ENCODE measurements at places on chromosomes 3 and 15.

- DNase-seq, result no peak
Observed at GRCh38 chr15:70582143-70582945, 181.0 kb downstream of the UACA start.

GRCh38 chr15:58115692-58116091 is 22.5 kb upstream of the AQP9 start:
- no peak for DNase-seq

DNA sequence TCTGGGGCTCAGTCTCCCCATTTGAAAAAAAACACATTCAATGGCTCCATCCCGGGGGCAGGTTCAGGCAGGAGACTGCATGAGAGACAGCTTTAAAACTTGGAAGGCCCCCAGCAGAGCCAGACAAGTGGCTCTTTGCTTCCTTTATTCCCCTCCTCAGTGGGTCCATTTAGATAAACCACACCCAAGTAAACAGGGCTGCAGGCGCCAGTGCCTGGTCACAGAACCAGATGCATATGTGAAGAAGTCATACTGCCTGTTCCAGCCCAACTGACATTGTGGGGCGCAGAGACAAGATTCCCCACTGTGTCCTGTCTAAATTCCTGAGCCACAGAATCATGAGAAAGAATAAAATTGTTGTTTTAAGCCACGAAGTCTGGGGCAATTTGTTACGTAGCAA is 9.0 kb downstream of the FBN1 start:
- DNase-seq, result no peak

DNA sequence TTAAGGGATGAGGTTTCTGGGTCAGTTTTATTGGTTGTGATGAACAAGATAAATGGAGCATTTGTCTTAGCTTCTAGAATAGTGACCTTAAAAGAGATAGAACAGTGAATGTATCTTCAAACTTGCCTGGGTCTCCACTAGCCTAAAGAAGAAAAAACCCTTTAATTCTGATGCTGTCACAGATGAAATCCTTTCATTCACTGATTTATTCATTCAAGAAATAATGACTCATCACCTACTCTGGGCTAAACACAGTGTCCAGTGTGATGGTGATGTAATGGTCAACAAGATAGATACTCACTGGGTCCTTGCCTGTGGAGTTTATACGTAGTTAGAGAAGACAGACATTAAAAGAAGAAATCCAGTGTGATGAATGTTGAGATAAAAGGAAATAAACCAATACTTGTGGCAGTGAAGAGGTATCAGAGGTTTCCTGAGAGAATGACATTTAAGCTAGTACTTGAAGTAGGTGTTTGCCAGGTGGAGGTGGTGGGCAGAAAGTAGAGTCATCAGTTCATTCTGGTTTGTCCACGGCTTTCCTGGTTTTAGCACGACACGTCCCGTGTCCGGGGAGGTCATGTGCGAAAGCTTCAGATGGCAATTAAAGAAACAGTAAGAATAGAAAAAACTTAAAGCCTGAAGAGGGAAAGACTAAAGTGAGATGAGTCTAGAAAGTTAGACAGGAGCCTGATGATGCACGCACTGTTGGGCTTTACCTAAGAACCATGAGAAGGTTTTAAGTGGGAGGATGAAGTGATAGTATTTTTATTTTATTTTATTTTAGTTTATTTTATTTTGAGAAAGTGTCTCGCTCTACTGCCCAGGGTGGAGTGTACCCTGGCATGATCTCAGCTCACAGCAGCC is 18.5 kb downstream of the PAK2 start:
- DNase-seq, result no peak

- no peak for DNase-seq
Observed at GRCh38 chr15:57216288-57216687, 160.0 kb upstream of the CGNL1 start.

DNA sequence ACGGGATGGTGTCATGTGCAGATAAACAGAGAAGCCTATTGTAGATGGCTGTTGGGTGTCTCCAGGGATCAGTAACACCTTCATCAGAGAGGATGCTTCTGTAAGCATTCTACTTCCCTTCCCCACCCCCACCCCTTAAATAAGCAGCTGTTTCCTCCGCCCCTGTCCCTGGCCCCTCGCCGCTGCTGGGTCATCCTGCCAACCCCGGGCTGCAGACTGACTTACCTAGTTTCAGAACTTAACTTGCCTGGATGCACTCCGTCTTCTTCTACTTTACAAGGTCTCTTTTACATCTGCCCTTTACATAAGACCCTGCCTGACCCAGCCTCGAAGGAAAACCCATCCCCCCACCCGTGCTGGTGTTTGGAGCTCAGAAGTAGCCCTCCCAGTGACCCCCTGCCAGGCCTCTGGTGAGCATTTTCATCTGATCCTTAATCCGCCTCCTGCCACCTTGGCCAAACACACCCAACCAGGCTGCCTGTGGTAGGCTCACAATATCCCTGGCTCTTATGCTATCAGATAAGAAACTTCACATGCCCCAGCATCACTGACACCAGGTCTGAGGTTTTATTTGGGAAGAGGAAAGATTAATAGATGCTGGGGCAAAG is 103.0 kb upstream of the HES1 start:
- DNase-seq, result no peak

- no peak for DNase-seq
Observed at GRCh38 chr3:184889312-184889904, 77.4 kb downstream of the VPS8 start.

DNA sequence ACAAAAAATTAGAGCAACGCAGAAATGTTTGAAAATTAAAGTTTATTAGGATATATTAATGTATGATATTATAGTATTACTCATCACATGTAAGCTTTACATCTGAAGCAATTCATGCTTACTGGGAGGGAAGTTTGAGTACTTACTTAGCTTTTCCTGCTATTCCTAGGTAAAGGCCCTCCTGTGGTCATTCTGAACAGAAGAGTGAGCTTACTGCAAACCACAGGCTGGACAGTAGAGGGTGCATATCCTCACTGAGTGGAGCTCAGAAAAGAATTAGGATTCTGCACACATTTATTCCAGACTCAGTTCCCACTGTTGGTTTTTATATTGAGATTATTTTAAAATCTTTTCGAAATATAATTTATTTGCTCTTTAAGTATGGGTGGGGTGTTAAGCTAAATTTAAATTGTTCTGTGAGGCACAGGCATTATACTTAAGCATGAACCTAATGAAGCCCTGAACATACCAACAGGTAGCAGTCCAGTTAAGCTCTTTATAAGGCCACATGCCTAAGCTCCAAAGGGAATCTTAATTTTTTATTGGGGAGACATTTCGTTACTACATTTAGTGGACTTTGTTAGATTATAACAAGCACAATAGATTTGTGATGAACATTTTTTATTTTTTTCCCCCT is 10.2 kb downstream of the MRPS22 start:
- DNase-seq, result no peak

GRCh38 chr3:115595611-115596275 is 27.6 kb upstream of the GAP43 start:
- DNase-seq, result no peak

- no peak for DNase-seq
Observed at GRCh38 chr15:99630607-99631131, 64.9 kb downstream of the MEF2A start.

GRCh38 chr15:74041311-74041756 is 41.0 kb downstream of the GOLGA6A start:
- DNase-seq, result no peak

GRCh38 chr3:75692061-75692460 is 27.9 kb downstream of the FRG2C start:
- DNase-seq, result no peak

- no peak for DNase-seq
Observed at GRCh38 chr15:84944311-84944710, 37.3 kb upstream of the PDE8A start.

- DNase-seq, result no peak
Observed at GRCh38 chr3:66712210-66712609, 211.4 kb upstream of the LRIG1 start.

DNA sequence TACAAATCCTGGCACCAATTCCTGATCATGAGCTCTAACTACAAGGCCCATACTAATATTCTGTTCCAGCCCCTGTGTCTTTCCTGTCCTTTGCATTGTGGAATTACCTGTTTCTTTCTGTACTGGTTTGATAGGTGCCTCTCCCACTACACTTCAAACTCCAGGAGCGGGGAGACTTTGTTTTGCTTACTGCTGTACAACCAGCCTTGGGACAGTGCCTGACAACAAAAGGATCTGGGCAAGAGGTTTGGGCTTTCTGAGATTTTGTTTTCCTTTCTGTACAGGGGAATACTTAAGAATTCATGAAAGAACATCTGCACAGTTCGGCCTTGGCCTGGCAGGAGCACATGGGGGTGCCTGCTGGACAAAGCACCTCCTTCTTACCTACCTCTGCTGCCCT is 45.1 kb downstream of the ZDHHC3 start:
- no peak for DNase-seq

DNA sequence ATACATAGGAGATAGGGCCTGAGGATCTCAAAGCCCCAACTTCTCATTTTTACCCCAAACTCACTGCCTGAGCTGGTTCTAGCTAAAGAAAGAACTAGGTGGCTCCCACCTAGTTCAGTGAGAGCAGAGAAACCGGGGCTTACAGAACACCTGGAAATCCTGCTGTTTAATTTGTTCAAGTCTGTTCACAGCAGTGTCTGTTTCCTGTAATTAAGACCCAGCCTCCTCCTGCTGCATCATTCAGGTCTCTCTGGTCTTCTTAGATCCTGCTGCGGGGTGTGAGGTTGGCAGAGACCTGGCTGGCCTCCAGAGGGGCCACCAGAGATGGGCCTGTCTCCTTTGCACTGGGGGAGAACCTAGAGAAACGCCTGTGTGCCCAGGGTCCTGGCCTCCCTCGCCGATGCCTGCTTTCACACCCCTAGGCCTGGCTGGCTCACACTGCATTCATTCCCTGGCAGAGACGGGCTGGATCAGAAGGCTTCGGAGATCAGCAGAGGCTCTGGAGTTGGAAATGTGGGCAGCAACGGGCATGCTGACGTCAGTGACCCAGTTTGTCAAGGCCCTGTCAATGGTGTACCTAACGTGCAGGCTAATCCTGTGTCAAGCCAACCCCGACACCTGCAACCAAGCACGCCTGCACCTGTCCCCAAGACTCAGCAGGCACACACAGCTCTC is 4.9 kb upstream of the CHRNA3 start:
- DNase-seq, result no peak

DNA sequence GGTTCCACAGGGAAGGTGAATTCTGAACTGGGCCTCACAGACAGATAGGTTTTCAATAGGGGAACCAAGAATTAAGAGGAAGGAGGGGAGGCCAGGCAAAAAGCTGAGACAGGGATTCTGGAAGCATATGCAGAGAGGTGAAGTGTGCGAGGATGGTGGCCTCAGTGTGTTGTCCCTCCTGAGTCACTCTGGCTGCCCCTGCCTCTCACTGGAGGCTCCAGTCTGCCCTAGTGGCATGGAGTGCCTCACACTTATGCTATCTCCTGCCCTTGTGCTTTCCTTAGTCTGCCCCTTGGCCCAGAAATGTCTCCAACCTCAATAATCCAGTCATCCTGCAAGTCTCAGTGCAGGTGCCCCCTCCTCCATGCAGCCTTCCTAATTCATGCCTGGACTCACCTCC is 32.2 kb upstream of the RBP1 start:
- DNase-seq, result no peak

- DNase-seq, result no peak
Observed at GRCh38 chr15:74957476-74958035, 984 bp upstream of the RPP25 start.

DNA sequence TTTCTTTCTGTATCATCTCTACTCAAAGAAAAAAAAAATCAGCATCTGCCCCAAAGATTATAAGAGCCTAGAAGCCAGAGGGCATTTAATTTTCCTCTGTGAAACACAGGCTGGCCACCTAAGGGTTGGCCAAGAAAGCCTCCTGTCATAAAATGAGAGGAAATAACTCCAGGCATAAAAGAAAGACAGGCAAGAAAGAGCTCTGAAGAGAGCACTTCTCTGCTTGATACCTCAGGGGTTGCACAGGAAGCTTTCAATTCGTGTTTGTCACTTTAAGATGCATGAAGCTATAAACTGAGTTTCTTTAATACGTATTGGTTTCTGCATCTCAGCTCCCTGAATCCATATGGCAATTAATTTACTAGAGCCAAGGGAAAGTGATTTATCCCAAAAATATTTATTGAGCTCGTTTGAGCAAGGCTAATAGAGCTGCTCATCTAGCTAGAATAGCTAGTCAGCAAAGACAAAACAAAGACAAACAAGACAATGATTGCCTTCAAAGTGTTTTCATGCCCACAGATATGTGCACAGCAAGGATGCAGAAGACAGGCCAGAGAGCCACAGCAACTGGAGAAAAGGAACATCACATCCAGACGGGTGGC is 35.5 kb downstream of the ATP8B4 start:
- DNase-seq, result no peak

- DNase-seq, result no peak
Observed at GRCh38 chr3:53411371-53411770, 64.0 kb upstream of the DCP1A start.

DNA sequence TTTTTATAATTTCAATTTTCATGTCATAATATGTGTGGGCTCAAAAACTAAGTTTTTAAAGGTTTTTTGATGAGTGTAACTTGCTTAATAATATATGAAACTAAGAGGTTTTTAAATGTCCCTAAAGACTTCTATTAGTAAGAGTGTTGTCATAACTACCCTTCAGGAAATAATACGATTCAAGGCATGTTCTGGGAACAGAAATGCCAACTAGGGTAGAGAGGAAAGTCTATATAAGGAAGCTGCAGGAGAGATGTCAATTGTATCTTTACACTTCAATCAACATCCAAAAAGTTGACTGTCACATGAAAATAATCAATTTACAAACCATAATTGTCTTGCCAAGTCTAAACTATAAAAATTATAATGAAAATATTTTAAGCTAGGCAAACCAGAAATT is 76.3 kb downstream of the SMARCC1 start:
- DNase-seq, result no peak

GRCh38 chr3:125431912-125432790 is 57.0 kb upstream of the ZNF148 start:
- no peak for DNase-seq

GRCh38 chr3:108127301-108127988 is 36.6 kb upstream of the CD47 start:
- DNase-seq, result no peak

All from activated CD8-positive, alpha-beta memory T cell treated with anti-CD3 and anti-CD28 coated beads for 48 hours (primary cell).